ENCODE measurements at places on chromosomes 12 and 14.

GRCh38 chr14:85991156-85991555 is 461.2 kb downstream of the FLRT2 start:
- no peak for DNase-seq

GRCh38 chr12:96766232-96766631 is 140.8 kb upstream of the NEDD1 start:
- no peak for DNase-seq

GRCh38 chr14:75562089-75562488 is 16.3 kb upstream of the FLVCR2 start:
- DNase-seq: no peak

DNA sequence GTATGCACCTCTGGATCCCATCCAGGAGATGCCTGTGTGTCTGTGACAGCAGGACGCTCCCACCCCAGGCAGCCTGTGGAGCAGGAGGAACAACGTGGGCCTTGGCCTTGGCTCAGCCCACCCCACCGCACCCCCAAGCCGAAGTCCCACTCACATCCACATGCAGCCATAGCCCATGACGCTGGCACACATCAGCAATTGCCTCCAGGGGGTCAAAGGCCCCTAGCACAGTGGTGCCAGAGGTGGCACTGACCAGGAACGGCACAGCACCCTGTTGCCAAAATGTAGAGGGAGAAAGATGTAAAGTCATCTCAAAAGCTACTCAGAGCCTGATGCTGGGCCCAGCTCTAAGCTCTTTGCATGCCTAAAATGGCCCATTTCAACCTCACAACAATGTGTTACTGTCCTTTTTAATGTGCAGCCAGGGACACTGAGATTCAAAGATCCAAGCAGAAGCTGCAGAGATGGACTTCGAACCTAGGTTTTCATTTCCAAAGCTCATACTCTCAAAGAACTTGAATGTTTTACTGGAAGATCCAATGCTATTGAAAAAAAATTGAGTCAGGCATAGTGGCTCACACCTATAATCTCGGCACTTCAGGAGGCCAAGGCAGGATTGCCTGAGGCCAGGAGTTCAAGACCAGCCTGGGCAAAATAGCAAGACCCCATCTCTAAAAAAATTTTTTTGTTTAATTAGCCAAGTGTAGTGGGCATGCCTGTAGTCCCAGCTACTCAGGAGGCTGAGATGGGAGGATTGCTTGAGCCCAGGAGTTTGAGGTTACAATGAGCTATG is 19.2 kb upstream of the ZNF740 start:
- DNase-seq: no peak

GRCh38 chr14:105149146-105149781 is 19.3 kb downstream of the JAG2 start:
- DNase-seq: no peak

DNA sequence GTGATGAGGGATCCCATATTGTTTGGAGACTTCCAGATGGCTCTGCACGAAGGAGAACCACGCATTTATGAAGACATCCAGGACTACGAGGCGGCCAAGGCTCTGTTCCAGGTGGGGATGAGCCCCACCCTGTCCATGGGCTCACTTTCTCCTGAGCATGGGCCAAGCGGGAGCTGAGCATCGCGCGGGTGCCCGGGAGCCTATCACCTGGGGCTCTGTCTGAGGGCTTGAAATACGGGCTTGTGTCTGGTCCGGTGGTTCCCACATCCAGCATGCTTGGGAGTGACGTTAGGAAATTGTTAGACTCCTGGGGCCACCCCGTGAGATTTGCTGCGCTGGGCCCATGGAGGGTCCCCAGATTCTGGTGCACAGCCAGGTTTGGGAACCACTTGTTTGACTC is 92.9 kb downstream of the CCDC92 start:
- DNase-seq: no peak

GRCh38 chr14:61589691-61590581 is 105.4 kb upstream of the HIF1A start:
- no peak for DNase-seq

DNA sequence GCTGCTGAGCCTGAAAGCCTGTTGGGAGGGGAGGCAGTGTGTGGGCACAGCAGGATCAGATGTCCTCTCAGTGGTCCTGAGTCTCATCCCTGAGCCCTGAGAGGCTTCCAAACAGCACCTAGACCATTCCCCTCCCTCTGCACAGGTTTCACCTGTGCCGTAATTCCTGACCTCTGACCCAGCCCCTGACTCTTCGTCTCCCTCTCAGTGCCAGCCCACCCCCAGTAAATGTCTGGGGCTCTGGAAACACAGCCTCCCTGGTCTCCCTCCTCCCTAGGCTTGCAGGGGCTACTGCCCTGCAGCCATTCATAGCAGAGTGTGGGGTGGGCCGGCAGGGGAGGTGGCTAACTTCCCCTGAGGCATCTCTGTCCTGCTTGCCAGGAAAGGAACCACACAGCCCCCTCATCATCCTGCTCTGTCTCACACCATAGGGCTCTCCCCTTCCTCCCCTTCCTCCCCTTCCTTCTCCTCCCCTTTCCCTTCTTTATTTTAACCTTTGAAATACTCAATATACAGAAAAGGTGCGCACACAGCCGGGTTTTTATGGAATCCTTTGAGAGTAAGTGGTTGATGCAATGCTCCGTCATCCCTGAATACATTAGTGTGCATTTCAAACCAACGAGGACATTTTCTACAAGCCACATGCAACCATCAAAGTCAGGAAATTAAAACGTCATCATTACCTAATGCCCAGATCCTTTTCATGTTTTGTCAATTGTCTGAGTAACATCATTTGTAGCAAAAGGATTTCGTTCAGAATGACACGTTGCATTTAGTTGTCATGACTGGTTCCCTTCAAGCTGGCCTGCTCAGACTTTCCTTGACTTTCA is 67.0 kb downstream of the PRMT8 start:
- no peak for DNase-seq
